ENCODE measurements at places on chromosomes 7 and 10.

DNA sequence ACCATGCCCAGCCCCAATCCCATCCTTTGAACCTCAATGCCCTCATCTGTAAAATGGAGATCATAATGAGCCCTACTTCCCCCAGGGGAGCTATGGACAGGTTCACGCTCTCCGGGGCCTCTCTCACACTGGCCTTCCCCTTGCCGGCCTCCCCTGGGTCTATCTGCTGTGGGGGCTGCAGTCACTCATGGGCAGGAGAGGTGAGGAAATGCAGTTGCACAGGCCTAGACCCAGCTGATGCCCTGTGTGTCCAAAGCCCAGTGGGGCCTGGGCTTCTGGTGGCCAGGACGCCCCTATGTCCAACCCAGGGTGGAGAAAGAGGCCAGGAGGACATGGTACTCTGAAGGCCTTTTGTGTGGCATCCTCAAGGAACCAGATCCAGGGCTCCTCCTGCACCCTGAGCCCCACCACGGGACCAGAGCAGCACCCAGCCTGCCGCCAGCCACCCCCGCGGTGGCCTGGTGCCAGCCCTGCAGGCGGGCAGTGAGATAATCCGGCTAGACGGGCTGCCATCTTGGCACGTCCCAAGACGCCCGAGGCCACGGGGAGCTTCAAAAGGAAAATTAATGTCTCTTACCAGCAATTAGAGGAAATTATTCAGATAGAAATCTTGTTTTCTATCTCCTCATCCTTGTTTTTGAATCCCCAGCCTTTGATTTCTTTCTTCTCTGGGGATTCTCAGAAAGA, 39.0 kb downstream of the MYL10 start:
- DNase-seq: no peak

DNA sequence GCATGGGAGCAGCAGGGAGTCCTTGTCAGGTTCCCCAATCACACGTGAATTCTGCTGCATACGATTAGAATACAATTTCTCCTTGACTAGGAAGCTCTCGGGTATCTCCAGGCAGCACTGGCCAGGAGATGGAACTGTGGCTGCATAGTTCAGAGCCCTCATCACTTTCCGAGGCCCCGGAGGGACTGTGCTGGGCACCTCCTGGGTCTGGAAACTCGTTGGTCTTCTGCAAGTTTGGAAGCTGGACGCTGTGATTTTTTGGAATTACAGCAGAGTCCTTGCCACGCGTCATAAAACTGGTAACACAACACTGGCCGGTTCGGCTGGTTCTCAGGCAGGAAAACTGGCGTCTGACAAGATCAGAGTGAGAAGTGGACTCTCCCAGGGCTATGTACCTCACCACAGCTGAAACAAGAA, 216.1 kb downstream of the CCDC3 start:
- DNase-seq: no peak

DNA sequence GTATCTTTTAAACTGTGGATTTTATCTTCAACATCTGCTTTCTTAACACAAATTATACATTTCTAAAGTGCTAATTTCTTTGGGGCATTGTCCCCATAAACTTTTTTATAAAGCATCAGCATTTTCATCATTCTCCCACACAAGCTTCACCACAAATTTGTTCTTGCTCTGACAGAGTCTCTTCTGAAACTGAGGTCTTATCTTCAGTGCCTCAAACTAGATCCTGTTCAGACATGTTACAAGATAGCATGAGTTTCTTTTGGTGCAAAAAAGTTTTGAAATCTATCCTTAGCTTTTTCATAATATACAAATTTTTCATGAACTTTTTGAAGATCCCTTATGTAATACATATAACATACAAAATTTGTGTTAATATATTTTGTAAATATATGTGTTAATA, 346.6 kb downstream of the IPMK start:
- no peak for DNase-seq

DNA sequence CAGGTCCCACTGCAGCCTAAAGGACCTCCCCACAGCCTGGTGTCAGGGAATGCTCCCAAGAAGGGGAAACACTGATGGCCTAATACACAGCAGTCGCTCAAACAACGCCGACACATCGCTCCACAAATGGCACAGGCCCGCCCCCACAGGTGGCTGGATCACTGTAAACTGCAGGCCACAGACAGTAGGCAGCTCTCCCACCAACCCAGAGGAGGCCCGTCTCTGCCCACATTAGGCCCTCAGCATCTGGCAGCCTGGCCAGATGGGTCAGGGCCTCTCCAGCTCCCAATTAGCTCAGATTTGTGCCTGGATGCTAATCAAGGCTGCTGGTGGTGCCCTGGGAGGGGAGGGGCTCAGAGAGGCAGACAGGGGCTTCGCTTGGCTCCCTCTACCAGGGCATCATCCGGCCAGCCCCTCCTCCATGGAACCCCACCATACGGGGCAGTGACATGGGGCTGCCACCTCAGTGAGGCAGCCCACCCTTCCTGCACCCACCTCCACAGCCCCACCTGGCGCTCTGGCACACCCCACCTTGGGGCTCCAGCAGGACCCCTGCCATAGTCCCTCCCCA, 42.7 kb downstream of the CAMK2B start:
- no peak for DNase-seq

GRCh38 chr7:79149831-79150230, 303.6 kb downstream of the MAGI2 start:
- no peak for DNase-seq

GRCh38 chr7:98303906-98304305, 22.4 kb downstream of the BRI3 start:
- DNase-seq: no peak

- no peak for DNase-seq
These were observed 9.0 kb upstream of the CYP3A4 start for GRCh38 chr7:99792967-99793366.

- no peak for DNase-seq
These were observed 99.4 kb downstream of the WDFY4 start for GRCh38 chr10:48784031-48784430.

- no peak for DNase-seq
These were observed 40.9 kb upstream of the KLF6 start for GRCh38 chr10:3825862-3826351.

DNA sequence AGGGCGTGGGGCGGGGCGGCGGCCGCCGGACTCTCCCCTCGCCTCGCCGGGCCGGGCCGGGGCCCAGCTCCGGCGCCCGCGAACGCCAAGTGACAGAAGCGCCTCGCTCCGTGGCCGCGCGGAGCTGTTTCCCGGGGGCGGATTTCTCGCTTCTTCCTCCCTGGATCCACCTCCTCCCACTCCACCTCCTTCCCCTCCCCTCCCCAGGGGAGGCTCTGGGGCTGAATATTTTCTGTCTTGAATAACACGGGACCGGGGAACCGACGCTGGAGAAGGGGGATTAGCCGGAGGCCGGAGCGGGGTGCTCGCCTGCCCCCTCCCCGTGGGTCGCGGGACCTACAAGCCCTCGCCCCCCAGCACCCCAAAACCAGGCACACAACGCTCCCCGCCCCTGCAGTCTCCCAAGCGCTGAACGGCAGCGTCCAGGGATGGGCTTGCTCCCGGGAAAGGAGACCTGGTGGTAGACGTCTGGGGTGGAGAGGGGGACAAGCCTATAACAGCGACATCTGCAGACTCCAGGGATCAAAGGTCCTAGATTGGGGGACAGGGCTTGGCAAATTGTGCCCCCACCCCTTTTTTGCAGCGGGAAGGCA, at the start of gene ARHGAP21:
ARHGAP21 (minus strand) TSS at position 100 of the 593 bp plus-strand sequence. CDS start 1,988 bp downstream, outside the sequence.
- DNase-seq: peak; percentile 22

- peak; percentile 63 for DNase-seq
These were observed 95.4 kb downstream of the FAM53B start for GRCh38 chr10:124648738-124649137.

DNA sequence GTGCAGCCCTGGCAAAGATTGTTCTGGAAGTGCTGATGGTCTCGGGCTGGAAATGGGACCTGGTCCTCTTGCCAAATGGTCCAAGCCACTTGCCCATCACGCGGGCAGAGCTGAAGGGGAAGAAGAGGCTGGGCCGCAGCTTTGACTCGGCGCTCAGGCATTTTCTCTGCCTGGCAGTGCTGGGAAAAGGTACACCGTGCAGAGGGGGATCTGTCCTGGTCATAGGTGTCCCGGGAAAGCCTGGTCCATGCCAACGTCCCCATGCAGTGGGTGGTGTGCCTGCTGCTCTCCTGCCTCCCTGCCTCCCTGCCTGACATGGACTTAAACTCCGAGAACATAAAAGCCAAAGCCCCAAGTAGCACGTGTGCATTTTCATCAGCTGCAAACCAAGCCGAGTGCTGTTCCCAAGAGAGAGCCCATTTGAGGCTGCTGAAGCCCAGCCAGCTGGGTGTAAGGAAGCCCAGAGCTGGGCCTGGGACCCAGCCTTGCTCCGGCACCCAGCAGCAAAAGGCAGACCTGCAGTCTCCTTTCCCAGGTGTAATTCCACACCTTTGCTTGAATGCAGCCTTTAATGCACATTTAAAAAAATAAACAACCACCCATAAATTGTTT, 72.7 kb downstream of the TCERG1L start:
- no peak for DNase-seq

DNA sequence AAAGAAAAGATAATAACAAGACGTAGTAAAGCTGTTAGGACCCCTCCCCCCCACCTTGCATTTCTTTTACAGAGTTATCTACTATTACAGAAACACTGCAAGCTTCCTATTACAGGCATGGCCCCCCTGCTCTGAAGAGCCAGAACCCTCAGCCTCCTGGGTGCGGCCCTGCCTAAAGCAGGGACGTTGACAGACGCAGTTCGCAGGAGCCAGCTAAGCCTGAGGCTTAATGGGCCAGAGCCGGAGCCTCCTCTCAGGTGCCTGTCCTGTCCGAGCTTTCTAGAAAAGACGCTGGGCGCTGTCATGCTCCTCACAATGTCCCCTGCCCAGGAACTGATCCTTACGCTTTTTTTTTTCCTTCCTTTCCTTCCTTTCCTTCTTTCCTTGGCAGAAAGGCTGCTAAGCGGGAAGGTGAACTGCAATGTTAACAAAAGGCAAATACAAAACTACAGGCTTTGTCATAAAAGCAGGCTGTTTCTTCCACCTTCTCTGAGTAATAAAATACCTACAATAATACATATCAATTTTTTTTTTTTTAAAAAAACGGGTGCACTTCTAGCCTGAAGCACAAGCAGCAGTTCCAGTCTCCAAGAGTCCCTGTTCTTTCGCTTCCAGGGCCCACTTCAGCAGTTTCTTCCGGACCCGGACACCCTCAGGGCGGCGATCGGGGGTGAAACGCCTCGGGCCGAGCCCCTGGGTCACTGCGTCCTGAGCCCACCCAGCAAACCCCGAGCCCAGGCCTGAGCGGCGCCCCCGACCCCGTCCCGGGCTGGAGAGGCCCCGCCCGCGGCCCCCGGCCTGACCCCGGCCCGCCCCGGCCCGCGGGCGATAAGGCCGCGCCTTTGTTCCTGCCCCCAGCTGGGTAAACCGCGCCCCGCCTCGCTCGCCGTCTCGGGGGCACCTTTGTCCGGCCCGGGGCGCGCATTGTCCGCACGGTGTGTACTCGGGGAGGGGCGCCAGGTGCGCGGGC, 11.2 kb downstream of the MNX1 start:
- no peak for DNase-seq

GRCh38 chr7:2198206-2198605, 34.5 kb downstream of the MAD1L1 start:
- DNase-seq: no peak

GRCh38 chr7:149866779-149867447, 6.9 kb upstream of the ATP6V0E2 start:
- DNase-seq: no peak

DNA sequence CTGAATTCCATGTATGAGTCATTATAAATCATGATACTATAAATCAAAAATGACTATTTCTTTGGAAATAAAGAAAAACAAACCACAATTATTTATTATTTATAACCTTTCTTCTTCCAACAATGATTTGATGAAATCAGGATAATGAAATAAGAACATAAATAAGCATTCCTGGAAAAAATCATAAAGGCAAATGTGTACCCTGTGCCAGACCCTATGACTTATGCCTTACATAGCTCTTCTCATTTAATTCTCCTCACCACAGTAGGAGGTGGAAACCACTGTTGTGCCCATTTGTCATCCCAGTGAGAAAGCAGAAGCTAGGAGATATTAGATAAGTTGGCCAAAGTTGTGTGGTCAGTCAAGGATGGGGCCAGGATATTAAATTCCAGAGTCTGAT, 255.1 kb downstream of the DOCK4 start:
- DNase-seq: no peak

DNA sequence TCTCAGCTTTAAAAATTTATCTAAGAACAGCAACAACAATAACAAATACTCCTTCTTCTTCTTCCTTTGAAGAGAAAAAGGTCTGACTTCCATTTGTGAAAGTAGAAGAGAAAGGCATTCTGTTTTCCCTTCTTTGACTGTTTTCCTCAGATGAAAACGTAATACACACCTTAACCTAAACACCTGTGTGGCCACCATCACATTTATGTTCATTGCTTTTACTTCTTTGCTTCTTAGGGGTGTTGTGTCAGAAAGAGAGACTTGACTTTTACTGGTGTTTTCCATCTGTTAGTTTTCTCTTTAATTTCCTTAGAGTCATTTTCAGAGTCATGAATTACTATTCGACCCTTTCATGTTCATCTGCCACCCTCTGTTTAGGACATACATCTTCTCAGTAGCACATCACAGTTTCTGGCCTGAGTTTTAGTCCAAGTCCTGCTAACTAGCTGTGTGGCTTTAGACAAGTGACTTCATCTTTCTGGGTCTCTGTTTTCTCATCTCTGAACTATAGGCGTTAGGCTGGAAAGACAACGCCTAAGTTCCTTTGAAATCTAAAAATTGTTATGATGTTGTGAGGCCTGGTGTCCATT, 283.8 kb downstream of the GATA3 start:
- no peak for DNase-seq

DNA sequence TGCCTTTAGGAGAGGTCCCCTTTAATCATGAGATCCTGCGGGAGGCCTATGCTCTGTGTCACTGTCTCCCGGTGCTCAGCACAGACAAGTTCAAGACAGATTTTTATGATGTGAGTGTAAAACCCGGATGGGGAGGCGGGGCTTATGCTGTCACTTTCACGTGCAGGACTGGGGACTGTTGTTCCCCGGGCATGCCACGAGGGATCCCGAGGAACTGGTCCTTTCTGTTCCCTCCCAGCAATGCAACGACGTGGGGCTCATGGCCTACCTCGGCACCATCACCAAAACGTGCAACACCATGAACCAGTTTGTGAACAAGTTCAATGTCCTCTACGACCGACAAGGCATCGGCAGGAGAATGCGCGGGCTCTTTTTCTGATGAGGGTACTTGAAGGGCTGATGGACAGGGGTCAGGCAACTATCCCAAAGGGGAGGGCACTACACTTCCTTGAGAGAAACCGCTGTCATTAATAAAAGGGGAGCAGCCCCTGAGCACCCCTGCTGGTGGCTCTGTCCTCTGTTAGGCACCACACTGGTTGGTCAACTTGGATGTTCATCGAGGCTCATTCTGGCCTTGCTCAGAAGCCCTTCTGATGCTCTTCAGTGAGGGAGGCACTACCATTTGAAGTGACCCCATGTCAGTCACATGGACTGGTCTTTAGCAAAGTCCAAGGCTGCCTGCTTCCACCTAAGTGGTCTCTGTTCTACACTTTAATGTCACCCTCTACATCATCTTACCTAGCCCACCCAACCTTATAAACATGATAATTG, 2.8 kb downstream of the COPS6 start:
- no peak for DNase-seq

- no peak for DNase-seq
These were observed 86.0 kb downstream of the ARID5B start for GRCh38 chr10:61987537-61987936.

All from CD4-positive, alpha-beta T cell treated with Interleukin-15 for 1 hour (primary cell).